ENCODE measurements at places on chromosomes 1 and 21. TPM values are rescaled to one million over a fixed set of nuclear protein-coding genes. Genes with fewer than 3 reads are reported as not detected.

DNA sequence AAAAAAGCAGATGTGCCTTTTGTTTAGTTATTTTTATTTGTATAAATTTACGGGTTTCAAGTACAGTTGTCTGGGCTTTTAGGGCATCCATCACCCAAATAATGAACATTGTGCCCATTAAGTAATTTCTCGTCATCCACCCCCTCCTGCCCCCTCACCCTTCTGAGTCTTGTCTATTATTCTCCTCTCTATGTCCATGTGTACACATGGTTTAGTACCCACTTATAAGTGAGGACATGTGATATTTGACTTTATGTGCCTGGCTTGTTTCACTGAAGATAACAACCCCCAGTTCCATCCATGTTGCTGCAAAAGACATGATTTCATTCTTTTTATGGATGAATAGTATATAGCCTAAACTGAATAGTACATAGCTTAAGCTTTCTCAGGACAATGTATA, 189.2 kb downstream of the ZP4 start:
- no peak for DNase-seq

- no peak for DNase-seq
Measured at GRCh38 chr1:6105763-6106162, 60.1 kb downstream of the KCNAB2 start.

- no peak for DNase-seq
Measured at GRCh38 chr1:67372898-67373297, 57.3 kb downstream of the SERBP1 start.

The PCP4 gene
- polyA plus RNA-seq, result not detected

The FCRL2 gene
- polyA plus RNA-seq, result not detected

The ARHGAP30 gene
- not detected for polyA plus RNA-seq

Measured in fibroblast of lung (primary cell).